ENCODE measurements at places on chromosomes 7 and 10.

GRCh38 chr10:32000937-32001336 is 55.3 kb downstream of the KIF5B start:
- no peak for DNase-seq

DNA sequence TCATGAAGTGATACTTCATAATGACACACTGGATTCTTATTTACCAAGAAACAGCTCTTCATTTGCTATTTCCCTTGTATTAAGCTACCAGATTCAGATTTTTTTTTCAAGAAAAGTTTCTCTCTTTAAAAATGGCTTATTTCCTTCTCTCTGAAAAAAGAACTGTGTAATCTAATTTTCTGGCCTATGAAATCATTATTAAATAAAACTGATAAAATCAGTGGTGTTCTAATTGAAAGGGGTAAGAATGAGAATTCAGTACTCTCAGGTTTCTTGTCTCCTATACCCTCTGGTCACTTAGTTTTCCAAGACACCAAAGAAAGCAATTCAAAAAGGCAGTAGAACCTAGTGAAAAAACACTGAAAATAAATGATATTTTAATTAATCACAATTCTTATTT is 10.3 kb downstream of the JMJD1C start:
- DNase-seq = no peak

- DNase-seq = no peak
Observed at GRCh38 chr7:84219310-84219709, 24.7 kb upstream of the SEMA3A start.

DNA sequence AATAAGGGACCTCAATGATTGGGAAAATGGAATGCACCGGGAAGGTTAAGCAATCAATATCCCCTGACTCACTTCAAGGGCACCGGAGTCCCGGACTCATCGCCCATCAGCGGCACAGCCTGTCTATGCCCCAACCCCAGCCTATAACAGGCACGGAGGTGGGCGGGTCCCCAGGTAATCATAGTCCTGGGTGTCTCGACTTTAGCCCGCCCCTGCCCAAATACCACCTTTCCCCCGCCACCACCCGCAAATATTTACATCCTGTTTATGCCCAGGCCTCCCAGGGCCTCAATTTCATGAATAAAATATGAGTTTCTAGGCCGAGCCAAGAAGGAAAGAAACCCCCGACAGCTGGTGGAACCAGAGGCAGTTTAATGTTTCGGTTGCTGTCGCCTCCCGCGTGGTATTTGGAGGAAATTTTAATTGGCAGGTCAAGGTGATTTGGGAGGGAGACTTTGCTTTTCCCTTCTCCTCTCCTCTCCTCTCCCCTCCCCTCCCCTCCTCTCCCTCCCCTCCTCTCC is 15.6 kb upstream of the RFC2 start:
- DNase-seq = peak; percentile 47

DNA sequence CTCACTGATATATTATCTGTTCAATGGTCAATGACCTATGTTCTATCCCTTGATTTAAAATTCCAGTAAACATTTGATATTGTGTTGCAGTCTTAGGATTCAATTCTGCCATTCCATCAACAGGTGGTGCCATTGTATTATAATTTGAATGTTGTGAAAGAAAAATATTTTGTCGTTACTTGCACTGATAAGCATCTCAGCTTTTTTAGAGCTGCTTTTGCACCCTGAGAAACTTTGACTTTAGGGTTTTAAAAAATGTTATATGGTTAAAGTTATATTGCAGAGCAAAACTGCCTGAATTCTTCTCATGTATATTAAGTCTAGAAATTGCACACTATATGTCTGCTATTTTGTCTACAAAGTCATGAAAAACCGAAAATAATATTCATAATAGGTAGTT is 18.8 kb upstream of the MINDY3 start:
- no peak for DNase-seq

GRCh38 chr7:101099969-101100781 is 14.9 kb downstream of the TRIM56 start:
- DNase-seq = peak; percentile 61

Data from activated naive CD8-positive, alpha-beta T cell treated with anti-CD3 and anti-CD28 coated beads, Interleukin-2, amount 50 U/mL, for 24 hours (primary cell).